A549 treated with Hydrocortisone at 1 μM for 4 hours (cell line): ENCODE measurements at places on chromosomes 6 and 20. TPM values are rescaled to one million over a fixed set of nuclear protein-coding genes. Genes with fewer than 3 reads are reported as not detected.

Gene TRIM31
- total RNA-seq = 0.56 to 0.85 TPM (median 0.63 TPM) in 5 replicates

Gene RNF217
- 6.1 to 7.3 TPM (median 6.5 TPM) in 5 replicates for total RNA-seq

Gene BPIFB1
- 0.06 to 0.17 TPM (median 0.12 TPM) in 4 of 5 replicates, not detected in the other for total RNA-seq

Gene COL9A3
- total RNA-seq = 0.33 to 0.70 TPM (median 0.55 TPM) in 5 replicates

Gene DHX35
- 7.4 to 8.8 TPM (median 7.9 TPM) in 5 replicates for total RNA-seq

Gene ADTRP
- total RNA-seq = 0.29 to 0.74 TPM (median 0.56 TPM) in 5 replicates

Gene SMPDL3A
- 3.0 to 3.7 TPM (median 3.3 TPM) in 5 replicates for total RNA-seq

Gene LY6G5C
- total RNA-seq = 0.75 to 2.1 TPM (median 1.5 TPM) in 5 replicates

Gene ATRN
- 18.9 to 27.9 TPM (median 25.3 TPM) in 5 replicates for total RNA-seq

Gene OR14J1
- total RNA-seq = not detected in 5 replicates

Gene OPRM1
- total RNA-seq = not detected in 5 replicates

Gene ZNF165
- total RNA-seq = 0.74 to 1.1 TPM (median 0.86 TPM) in 5 replicates

Gene DEFB132
- not detected in 5 replicates for total RNA-seq

Gene SIRPD
- not detected in 5 replicates for total RNA-seq

Gene CLIC1
- 475 to 491 TPM (median 481 TPM) in 5 replicates for total RNA-seq

Gene BMP2
- 0.30 to 0.43 TPM (median 0.32 TPM) in 5 replicates for total RNA-seq

Gene STX11
- total RNA-seq = 1.9 to 2.7 TPM (median 2.2 TPM) in 5 replicates

Gene MOXD1
- total RNA-seq = 1.3 to 2.7 TPM (median 1.5 TPM) in 5 replicates

Gene PIGT
- total RNA-seq = 90.4 to 103 TPM (median 99.0 TPM) in 5 replicates

Gene BLCAP
- 46.0 to 53.0 TPM (median 49.2 TPM) in 5 replicates for total RNA-seq

Gene GJA1
- 44.8 to 73.9 TPM (median 61.9 TPM) in 5 replicates for total RNA-seq

Gene HLA-DPA1
- 0.08 to 0.25 TPM in 2 of 5 replicates, not detected in the others for total RNA-seq

Gene JAG1
- 30.5 to 49.6 TPM (median 37.5 TPM) in 5 replicates for total RNA-seq

Gene ZSCAN31
- 1.6 to 2.3 TPM (median 1.8 TPM) in 5 replicates for total RNA-seq

Gene SERPINB1
- total RNA-seq = 43.4 to 52.2 TPM (median 49.1 TPM) in 5 replicates

Gene RNF182
- total RNA-seq = 2.9 to 4.1 TPM (median 3.2 TPM) in 5 replicates

Gene POPDC3
- 21.9 to 23.9 TPM (median 23.1 TPM) in 5 replicates for total RNA-seq

Gene WFDC10A
- total RNA-seq = not detected in 5 replicates

Gene RWDD2A
- 1.4 to 1.8 TPM (median 1.6 TPM) in 5 replicates for total RNA-seq

Gene CST3
- total RNA-seq = 211 to 436 TPM (median 403 TPM) in 5 replicates

Gene TAP1
- total RNA-seq = 34.2 to 38.2 TPM (median 35.0 TPM) in 5 replicates

Gene HNF4A
- 15.4 to 20.8 TPM (median 18.8 TPM) in 5 replicates for total RNA-seq

Gene RNASET2
- 12.9 to 17.0 TPM (median 16.6 TPM) in 5 replicates for total RNA-seq
